ENCODE measurements at places on chromosomes 4 and X.

- DNase-seq, result no peak
These were observed 152.9 kb downstream of the COL4A6 start for GRCh38 chrX:108285356-108285755.

- no peak for DNase-seq
These were observed 87.0 kb downstream of the EFNB1 start for GRCh38 chrX:68915778-68916177.

DNA sequence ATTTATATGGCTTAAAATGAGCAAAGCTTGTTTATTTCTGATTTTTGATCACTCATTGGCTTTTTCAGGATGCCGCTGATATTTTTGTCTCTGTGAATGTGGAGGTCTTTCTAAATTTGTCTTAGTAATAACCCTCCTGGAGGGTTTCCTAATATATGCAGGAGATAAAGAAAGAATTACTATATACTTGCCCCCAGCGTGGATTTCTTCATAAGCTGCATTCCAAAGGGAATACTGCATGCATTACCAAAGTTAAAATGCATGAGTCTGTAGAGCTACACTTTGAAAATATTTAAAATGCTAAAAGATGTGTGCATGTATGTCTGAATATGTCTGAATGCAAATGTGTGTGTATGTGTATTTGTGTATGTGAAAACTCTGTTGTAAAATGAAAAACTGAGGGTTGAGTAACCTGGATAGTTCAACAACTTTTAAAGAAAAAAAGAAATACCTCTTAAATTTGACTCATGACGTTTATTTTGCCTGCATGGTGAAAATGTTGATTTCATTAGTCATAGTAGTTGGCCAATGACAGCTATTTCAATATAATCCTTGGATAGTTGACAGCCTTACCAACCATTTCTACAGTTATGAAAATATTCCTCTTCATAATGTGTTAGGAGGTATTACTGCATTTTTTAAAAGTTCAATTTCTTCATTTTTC, 113.2 kb upstream of the ZNF827 start:
- DNase-seq, result no peak

DNA sequence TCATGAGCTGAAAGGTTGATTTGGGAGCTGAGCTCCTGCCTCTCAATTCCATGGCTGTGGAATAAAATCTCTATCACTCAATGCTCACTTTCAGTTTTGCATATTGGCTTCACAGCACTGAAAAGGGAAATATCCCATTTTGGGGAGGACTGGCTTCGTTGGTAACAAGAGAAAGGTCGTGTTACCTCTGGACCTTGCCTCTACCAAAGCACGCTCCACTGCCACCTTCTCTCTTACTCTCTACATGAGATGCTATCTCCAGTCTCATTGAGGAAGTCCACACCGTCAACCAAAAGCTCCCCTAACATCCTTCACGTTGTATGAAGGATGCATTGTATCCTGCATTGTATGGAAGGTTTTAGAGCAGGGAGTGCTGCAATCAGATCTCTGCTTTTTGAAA, 195.0 kb upstream of the LDB2 start:
- no peak for DNase-seq

- no peak for DNase-seq
These were observed 120.2 kb upstream of the NDP start for GRCh38 chrX:44093431-44093830.

DNA sequence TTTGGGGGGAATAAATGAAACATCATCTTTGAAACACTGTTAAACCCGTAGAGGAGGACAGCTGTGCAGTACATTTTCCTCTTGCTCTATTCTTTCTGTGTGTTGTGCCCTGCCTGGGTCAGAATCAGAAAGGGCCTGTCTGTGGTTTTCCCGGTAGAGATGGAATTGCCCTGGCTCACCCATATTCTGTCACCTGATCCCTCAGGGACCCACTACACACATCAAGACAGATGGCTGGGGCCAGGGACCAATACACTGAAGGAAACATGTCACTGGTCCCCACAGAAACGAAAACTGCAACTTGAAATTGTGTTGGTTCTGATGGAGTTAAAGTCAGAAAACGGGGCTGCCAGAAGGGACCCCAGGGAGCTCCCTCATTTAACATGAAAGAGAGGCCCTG, 114.9 kb downstream of the ZNF827 start:
- DNase-seq, result no peak

DNA sequence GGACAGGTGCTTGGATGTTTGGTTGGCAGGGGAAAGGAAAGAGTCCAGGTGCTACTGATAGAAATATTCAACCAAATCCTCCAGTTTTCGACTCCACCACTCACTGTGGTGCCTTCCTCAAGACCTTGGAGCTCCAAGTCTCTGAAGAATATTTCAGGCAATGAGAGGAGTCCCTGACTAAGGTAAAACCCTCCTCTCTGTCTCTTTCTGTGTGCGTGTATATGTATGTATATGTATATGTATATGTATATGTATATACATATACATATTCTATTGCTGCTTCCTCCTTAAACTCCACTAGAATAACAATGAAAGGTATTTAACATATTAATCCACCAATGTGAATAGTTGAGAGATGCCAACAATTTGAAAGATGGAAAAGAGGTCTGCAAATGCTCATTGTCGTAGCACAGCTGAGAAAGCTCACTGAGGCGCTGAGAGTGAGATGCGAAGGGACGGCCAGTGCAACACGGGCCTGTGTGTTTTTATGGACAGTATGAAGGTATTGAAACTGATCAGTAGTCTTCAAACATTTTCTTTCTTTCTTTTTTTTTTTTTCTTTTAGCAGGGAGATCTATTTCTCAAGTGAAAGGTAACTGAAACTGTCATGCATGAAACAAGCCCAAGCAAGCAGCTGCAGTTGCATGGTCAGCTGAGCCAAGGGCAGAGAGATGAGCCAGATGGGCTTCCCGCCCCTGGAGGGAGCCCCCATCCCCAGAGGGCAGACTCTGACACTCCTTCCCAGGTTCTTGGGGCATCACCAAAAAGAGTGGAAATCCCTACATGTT, 41.1 kb upstream of the HS3ST1 start:
- no peak for DNase-seq

GRCh38 chr4:68463796-68464195, 16.5 kb downstream of the TMPRSS11E start:
- DNase-seq, result no peak

DNA sequence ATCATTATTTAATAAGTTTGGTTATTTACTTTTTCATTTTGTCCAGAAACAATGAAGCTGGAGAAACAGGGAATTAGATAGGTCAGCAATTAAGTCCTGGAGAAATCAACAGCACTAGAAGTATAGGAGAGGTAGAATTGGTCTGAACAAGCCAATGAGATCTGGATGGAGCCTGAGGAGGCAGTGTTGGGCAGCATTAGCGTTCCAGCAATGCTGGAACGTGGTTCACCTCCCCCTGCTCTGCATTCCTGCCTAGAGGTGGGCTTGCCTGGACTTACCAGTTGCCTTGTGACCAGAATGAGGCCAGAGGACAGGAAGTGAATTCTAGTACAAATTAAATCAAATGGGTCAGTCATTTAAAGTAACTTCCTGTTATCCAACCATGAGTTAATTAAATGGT, 4.6 kb downstream of the RASSF6 start:
- DNase-seq, result no peak

DNA sequence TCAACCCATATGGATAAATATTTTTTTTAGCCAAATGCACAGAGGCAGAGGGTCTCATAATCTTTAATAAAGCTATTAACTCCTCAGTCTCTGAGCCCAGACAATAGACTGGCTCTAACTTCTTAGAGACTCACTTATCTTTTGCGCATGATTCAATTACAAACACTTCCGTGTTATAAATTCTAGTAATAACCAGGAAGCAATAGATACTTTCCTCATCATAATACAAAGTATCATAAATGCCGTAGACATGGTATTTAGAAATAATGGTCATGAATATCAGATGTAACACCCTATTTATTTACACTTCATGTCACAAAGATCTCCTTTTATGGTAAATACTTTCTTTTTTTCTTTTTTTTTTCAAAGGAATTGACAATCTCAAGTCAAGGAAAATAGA, 4.4 kb upstream of the GIMD1 start:
- no peak for DNase-seq

DNA sequence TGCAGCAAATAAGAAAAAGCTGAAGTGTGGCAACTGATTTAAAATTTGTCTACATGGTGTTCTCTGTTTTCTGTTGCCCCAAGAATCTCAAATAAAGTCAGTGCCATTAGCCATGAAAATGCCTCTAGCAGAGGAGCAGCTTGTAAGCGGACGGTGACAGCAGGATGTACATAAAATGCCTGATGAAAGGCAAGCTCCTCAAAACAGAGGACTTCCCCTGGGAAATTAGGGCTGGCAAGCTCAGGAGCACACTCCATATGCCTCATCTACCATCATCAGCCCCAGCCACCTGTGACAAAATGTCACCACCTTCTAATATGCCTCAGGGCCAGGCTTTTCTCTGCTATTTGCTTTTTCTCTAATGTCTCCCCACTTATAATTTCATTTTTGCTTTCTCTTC, 54.5 kb downstream of the ASB9 start:
- DNase-seq, result no peak

GRCh38 chr4:11441194-11441556, 12.5 kb upstream of the HS3ST1 start:
- no peak for DNase-seq

DNA sequence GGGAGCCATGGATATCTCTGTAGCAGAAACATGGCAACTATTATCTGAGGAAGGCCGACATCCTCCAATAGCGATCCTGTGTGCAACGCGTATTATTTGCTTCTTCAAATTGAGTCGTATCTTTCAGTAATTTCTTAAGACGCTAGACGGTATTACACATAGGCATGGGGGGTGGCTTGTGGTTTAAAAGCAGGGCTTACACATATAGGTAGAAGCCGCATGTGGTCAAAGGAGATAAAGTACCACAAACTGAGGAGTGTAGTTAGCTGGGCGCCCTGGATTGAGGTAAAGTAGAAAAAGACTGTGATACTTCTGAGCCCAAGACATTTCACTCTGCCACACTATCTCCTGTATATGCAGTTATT, 94.6 kb downstream of the SORBS2 start:
- DNase-seq, result no peak

DNA sequence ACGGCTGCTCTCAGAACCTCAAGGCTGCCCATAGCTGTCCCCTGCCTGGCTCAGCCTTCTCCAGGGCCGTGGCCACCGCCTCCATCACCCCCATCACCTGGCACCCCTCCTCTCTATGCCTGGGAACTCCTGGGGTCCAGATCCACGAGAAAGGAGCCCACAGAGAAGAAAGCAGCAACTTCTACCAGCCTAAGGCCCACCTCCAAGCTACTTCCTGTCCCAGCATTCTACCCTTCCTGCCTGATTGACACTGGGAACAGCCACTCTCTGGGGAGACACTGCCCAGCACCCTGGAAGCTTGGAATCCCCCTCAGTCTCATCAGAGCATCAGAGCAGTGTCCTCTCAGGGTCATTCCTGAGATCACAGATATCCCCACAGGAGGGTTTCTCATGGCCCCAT, 36.9 kb upstream of the PROM1 start:
- no peak for DNase-seq

GRCh38 chr4:10153161-10153560, 36.6 kb upstream of the WDR1 start:
- DNase-seq, result no peak

DNA sequence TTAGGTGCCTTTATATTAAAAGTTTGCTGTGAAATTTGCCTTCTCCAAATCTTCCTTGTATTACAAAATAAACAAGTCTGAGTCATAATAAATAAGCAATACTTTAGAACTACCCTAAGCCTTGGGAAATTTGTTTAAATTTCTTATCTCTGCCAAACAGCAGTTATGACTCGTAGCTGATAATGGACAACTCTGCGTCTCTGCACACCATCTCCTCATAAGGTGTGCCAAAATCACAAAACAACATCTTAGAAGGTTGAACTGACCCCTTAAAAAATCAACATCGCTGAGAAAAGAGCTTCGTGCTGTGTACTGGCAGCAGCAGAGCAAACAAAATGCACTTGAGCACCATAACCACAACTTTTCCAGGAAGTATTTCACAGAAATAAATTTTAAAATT, 22.0 kb downstream of the OR13H1 start:
- DNase-seq, result no peak

DNA sequence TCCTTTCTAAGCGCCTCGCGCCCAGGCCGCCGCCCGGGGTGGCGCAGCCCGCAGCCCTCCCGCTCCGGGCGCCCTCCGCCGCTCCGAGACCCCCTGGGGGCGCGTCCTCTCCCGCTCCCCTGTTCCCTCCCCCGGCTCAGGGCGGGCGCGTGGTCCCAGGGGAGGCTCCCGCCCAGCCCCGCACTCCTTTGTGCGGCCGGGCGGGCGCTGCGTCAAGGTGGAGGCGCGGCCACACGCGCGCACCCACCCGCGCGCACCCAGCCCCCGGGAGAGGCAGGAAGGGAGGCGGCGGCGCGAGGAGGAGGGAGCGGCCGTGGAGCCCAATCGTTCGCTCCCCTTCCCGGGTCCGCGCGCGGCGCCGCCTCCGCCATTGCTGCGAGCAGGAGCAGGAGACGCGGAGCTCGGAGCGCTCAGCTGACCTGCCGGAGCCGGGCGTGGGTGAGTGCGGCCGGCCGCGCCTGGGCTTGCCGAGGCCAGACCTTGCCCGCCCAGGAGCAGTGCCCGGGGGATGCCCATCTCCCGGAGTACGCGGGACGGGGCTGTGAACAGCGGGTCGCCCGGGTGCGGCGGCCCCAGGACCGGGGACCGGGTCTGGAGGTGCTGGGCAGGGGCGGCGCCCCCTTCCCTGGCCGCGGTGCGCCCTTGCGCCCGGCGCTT, at the start of gene NSG1:
NSG1 (plus strand) TSS at position 367 of the 657 bp plus-strand sequence. CDS start 528 bp downstream, outside the sequence.
- DNase-seq, result no peak

DNA sequence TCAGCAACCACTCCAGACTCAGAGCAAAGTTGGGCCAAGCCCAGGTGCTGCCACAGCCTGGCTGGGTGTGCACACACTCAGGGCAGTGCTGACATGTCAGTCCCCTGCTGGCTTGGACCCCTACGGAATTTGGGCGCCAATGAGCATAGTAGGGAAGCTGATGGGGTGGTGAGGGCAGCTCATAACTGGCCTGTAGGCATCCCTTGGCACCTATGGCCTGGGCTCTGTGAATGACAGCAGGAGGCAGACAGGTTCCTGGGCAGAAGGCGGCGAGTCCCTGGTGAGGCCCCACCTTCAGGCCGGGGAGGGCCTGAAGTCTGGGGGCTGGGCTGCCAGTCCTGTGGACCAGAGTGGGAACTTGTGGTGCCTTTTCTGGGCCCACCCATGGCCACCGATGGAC, 15.9 kb upstream of the TMEM185A start:
- no peak for DNase-seq
